Stimulated activated CD8-positive, alpha-beta memory T cell treated with anti-CD3 and anti-CD28 coated beads, Interleukin-4, amount 100 ng/mL, for 4 hours (primary cell): ENCODE measurements at places on chromosomes 7 and 10.

- DNase-seq: no peak
These were observed 40.8 kb upstream of the DLD start for GRCh38 chr7:107850216-107850615.

GRCh38 chr10:129966370-129966888, 2.4 kb upstream of the EBF3 start:
- DNase-seq: no peak

DNA sequence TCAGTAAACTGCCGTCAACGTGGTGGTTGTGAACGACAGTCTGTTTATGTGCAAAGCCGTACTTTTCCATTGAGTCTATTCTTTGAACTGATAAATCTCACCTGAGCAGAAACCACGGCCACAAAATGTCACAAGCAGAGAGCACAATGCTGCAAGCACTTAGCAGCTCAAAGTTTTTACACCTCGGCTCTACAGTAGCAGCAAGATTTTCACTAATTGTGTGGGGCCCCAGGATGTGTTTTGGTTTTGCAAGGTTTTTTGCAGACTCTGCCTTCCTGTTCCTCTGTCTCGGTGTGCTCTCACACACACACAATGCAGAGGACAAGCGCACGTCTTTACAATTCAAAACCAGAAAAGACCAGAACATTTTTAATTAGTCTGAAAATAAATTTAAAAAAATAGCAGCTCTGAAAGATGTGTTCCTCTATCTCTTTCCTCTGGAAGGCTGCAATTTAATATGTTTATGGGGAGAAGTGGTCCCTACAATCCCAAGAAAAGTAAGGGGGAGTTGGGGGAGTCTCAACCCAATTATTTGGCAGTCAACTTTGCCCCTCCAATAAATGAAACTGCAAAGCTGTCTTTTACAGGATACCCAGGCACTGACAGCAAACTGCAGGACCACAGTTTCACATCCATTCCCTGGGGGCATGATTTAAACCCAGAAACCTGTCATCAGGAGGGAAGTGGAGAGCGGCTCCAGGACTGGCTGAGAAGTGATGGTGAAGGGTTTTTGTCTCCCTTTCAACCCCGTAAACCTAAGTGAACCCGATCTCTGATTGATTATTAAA, 73.8 kb upstream of the SFMBT2 start:
- peak; percentile 27 for DNase-seq

DNA sequence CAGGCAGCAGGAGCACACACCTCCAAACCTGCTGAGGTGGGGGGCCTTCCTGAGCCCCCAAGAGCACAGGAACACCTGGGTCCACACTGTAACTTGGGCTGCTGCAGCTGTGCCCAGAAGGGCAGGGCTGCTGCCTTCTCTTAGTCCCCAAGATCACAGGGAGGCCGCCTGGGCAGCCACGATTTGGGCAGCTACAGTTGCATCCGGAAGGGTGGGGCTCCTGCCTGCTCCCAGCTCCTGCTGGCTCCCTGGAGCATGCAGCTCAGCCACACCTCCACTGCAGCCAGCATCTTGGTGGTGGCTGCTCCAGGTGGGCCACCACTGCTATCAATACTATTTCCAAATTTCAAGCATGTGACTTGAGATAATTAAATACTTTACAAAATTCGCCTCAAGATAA, 38.5 kb upstream of the AGMO start:
- no peak for DNase-seq

DNA sequence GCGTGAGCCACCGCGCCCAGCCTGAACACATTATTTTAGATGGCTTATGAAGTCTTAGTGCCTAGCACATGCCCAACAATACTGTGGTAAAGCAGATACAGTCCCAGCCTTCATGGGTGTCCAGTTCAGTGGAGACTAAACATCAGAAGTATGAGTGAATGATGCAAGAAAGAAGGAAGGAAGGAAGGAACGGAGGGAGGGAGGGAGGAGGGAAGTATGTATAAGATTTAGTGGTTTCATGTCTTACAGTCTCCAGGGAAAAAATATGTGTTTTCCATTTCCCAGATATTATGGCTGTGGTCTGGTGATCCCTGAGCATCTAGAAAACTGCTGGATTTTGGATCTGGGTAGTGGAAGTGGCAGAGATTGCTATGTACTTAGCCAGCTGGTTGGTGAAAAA, 2.9 kb downstream of the AS3MT start:
- DNase-seq: no peak

GRCh38 chr10:87849001-87849400, 14.3 kb downstream of the KLLN start:
- no peak for DNase-seq

DNA sequence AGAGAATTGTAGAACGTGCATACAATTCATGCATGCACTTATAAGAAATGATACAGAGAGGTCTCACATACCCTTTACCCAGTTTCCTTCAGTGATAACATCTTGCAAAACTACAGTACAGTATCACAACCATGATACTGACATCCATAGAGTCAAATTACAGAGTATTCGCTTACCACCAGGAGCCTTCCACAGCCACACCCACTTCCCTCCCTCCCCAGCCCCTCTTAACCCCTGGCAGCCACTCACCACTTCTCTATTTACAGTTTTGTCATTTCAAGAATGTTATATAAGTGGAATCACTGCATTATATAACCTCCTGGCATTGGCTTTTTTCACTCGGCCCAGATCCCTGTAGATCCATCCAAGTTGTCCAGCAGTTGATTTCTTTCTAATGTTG, 143.8 kb downstream of the ZNF248 start:
- DNase-seq: no peak

DNA sequence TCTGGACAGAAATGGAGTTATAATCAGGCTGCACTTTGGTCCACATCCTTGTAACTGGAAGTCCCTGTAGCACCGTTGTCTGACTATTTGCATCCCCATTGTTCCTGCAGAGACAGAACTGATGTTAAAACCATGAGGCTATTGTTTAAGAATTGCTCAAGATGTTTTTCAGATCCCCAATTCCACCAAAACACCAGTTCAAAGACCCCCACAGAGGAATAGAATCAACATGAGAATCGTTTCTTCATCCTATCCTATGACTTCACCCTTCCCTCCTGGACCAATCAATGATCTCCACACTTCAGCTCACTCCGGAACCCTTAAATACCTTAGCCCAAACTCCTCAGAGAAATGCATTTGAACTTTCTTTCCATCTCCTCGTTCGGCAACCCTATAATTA, 57.1 kb upstream of the GRID1 start:
- DNase-seq: no peak

DNA sequence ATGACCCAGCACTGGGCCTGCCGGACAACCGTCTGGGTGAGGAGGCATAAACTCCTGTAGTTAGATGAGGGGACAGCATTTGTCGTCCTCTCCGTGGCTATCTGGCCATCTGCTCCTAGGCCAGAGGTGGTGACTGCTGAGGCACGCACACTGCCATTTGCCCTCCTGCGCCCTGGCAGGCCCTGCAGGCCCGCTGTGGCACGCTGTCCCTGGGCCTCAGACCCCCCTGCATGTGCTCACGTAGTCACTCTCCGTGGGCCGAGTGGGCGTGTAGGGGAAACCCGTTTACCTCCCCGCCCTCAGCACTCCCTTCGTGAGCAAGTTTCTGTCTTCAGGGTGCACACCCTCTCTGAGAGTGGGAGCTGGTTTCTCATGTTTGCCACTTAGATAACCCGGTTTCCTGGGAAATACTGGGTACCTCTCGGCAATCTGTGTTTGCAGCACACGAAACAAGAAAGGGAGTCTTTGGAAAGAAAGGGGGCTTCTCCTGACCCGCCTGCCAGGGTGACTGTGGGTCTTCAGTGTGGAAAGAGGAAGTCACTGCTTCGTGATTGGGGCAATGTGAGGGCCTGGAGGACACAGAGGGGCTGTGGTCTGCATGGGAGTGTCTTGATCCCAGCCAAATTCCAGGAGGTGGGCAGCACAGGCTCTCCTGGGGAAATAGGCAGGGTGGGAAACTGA, 10.8 kb downstream of the ADAMTS14 start:
- DNase-seq: no peak

DNA sequence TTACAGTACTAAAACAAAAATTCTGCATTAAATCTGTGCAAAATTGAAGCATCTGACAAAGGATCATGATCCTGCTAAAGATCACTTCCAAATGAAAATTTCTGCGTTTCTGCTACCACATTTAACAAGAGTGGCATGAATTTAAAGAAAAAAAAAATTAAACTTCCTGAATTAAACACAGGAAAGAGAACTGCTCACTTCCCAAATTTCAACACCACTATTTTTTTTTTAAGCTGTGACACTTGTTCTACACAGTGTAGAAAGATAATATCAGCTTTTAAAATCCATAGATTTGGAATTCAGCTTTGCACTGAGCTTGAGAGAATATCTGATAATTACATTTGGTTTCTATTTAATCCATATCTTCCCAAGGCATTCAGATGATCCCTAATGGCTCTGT, 73.6 kb downstream of the EPC1 start:
- DNase-seq: no peak

GRCh38 chr10:109379186-109379585, 544.1 kb downstream of the XPNPEP1 start:
- no peak for DNase-seq

- DNase-seq: no peak
These were observed 199.5 kb downstream of the REEP3 start for GRCh38 chr10:63720676-63721075.

GRCh38 chr7:4931943-4932342, 27.0 kb downstream of the MMD2 start:
- no peak for DNase-seq

DNA sequence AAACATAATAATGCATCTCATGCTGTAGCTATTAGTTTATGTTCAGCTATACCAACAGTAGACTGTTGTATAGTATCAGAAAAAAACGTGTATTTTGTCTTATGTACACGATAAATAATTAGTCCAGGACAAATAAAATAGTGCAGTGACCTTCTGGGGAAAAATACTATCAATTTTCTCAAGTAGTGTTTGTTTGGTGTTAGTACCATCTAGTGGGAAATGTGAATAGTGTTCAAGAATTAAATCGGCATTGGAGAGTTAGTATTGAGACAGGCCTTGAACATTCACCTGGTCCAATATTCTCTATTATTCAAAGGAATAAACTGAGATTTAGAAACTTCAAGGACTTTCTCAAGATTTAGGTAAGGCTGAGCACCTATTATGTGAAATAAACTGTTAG, 21.7 kb upstream of the OR2A5 start:
- DNase-seq: no peak

- no peak for DNase-seq
These were observed 20.4 kb downstream of the ZC3HAV1 start for GRCh38 chr7:139089118-139089517.

DNA sequence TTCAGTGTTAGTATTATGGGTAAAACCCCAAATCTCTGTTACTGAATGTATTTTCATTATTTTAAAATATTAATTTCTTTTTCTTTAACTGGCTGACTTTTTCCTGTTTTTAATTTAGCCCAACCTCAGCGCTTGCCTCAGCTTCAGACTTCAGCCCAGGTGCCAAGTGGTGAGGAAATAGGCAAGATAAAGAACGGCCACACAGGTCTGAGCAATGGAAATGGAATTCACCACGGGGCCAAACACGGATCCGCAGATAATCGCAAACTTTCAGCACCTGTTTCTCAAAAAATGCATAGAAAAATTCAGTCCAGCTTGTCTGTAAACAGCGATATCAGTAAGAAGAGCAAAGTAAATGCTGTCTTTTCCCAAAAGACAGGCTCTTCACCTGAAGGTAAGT, 57.5 kb downstream of the MDFIC start:
- no peak for DNase-seq

GRCh38 chr7:133625046-133625445, 372.2 kb downstream of the EXOC4 start:
- no peak for DNase-seq

DNA sequence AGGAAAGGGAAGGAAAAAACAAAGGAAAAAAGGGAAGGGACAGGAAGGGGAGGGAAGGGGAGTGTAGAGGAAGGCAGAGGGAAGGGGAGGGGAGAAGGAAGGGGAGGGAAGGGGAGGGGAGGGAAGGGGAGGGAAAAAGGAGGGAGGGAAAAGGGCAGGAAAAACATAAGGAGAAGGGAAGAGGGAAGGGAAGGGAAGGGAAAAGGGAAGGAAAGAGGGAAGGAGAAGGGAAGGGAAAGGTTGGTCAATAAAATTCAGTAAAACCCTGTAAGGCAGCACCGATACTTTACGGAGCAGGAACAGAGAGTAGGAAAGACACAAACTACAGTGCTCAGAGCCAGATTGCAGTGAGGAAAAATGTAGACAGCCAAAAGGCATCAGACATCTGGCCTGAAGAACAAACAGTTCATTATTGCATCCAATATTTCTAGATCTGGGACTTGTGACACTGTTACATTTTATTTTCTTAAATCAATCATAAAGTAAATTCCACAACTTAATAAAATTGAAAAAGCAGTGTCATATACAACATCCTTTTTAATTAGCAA, 322.0 kb downstream of the CRPPA start:
- DNase-seq: no peak

DNA sequence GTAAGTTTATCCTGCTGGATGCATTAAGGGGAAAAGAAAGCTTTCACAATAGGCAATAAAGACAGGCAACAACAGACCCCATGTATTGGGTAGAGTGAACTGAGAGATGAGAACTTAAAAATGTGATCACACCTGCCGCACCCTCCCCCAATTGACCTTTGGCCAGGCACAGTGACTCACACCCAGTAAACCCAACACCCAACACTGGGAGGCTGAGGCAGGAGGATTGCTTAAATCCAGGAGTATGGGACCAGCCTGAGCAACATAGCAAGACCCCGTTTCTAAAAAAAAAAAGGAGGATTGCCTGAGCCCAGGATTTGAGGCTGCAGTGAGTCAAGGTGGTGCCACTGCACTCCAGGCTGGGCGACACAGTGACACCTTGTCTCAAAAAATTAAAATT, 86.9 kb downstream of the MPP7 start:
- DNase-seq: no peak

DNA sequence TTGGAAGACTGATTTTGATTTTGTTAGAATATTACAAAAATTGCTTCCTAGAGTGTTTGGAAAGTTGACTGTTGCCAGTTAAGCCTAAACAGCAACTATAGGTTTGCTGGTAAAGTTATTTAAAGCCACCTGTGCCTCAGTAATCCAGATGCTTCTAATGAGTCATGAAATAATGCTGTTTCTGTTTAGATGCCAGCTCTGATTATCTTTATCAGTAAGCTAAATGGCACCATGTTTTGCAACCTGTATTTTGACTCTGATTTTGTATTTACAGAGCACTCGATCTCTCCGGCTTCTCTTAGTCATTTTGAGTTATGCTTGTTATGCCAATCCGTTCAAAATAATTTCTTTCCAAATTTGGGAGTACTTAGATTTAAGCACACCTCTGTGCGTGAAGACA, 366.1 kb downstream of the EXOC4 start:
- DNase-seq: no peak
